ENCODE measurements at places on chromosomes 2 and 18. TPM values are rescaled to one million over a fixed set of nuclear protein-coding genes. Genes with fewer than 3 reads are reported as not detected.

LOXL3 gene
- 18.0 TPM for total RNA-seq

GRCh38 chr2:36582538-36582937 lies 15.4 kb downstream of the FEZ2 start:
- no peak overlapping the region for H3K27ac ChIP-seq
- no peaks in the 10 kb centered on the region for H3K4me1 ChIP-seq
- no peak for DNase-seq
- H3K36me3 ChIP-seq = peaks cover 100% of the 10 kb centered on the region
- H3K27me3 ChIP-seq = no peaks in the 10 kb centered on the region

DNA sequence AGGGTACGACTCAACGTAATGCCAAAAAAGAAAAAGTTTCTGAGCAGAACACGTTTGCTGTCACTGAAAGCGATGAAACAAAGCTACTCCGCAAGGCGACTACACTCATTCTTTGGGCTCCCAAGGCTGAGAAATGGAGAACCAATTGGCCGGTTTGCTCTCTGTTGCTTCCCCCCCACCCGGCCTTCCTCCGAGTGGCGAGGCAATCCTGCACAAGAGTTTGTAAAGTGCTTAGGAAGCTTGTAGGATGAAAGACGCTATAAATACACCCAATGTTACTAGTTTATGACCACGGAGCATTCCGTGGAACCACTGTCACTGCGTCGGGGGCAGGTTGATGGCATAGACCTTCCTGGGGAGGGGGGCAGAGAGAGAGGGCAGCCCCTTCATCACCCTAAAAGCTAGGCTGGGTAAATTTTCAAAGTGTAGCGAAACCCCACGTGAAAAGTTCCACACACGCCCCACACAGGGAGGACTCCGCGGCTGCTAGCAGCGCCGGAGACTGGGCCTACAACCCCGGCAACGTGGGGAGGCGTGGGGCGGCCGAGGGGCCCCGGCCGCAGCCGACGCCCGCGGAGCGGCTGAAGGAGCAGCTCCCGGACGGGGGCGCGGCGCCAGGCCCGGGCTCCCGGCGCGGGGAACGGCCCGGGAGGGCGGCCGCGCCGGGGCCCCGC lies 915 bp downstream of the CUL3 start:
- H3K27ac ChIP-seq = peak overlapping the region; percentile 96
- H3K4me3 ChIP-seq = peak overlapping the region; percentile 80
- no peaks in the 10 kb centered on the region for H3K27me3 ChIP-seq
- peak; percentile 88 for DNase-seq
- H3K36me3 ChIP-seq = no peaks in the 10 kb centered on the region

DNA sequence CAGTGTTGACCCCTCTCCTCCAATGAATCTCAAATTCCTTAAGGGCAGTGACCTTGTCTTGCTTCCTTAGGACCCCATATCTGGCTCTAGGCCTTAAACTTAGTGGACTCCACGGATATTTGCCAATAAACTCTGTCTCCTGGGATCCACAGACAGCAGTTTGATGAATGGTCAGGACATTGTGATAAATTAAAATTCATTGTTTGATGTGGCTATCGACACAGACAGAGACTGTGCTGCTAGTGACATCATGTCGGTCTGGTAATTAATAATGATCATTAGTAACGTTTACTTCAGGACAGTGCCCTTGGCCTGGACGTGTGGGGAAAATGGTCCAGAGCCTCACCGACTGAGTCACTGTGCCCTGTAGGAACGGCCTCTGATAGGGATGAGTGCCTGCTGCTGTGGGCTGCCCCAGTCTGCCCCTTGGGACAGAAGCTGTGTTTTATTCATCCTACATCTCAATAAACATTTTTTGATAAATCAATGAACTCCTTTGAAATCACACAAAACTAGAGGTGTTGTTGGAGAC lies 5.2 kb upstream of the SLC35F6 start:
- no peaks in the 10 kb centered on the region for H3K36me3 ChIP-seq
- no peak overlapping the region for H3K27ac ChIP-seq
- DNase-seq = no peak
- no peaks in the 10 kb centered on the region for H3K27me3 ChIP-seq

GRCh38 chr2:169302364-169302763 lies 60.0 kb downstream of the LRP2 start:
- no peak overlapping the region for H3K27ac ChIP-seq
- no peaks in the 10 kb centered on the region for H3K36me3 ChIP-seq
- H3K4me1 ChIP-seq = no peaks in the 10 kb centered on the region
- no peak for DNase-seq

DNA sequence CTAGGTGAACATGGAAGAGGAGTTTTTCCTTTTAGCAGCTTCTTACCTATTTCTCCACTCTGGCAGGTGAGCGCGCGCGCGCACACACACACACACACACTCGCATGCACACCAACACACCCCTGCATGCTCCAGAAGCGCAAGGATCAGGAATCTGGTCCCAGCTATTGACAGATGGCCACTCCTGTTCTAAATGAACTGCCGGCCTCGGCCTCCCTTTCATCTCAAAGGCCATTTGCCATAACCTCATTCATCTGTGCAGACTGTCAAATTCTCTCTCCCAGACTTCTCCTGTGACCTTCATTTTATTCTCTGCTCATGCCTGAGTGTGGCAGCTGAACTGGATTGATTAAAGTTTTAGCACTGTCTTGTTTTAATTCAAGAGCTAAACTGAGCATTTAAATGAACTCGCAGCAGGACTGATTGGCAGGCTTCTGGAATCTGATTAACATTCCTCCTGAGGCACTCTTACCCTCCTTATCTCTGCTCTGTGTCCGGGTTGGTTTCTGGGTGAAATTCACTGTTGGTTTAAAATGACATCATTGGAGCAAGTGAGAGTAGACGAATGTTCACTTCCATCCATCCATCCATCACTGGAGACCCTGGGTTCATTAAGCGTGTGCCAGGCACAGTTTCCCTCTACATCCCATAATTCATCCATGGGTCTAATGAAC lies 58.8 kb downstream of the FECH start:
- H3K4me1 ChIP-seq = peaks cover 7% of the 10 kb centered on the region
- H3K27ac ChIP-seq = no peak overlapping the region
- no peak overlapping the region for H3K4me3 ChIP-seq
- no peaks in the 10 kb centered on the region for H3K27me3 ChIP-seq

GRCh38 chr2:18398833-18399232 lies 161.6 kb downstream of the RDH14 start:
- no peak for DNase-seq
- no peak overlapping the region for H3K4me3 ChIP-seq
- H3K27ac ChIP-seq = no peak overlapping the region
- no peaks in the 10 kb centered on the region for H3K4me1 ChIP-seq
- H3K36me3 ChIP-seq = no peaks in the 10 kb centered on the region
- no peaks in the 10 kb centered on the region for H3K27me3 ChIP-seq

GRCh38 chr2:205957452-205958154 lies 128.4 kb downstream of the INO80D start:
- no peaks in the 10 kb centered on the region for H3K36me3 ChIP-seq
- no peak overlapping the region for H3K27ac ChIP-seq
- H3K27me3 ChIP-seq = no peaks in the 10 kb centered on the region

ZBTB14 gene
- total RNA-seq = 25.1 TPM

GRCh38 chr2:221972813-221973478 lies 325.9 kb downstream of the PAX3 start:
- no peaks in the 10 kb centered on the region for H3K4me1 ChIP-seq
- no peak for DNase-seq
- H3K27ac ChIP-seq = no peak overlapping the region
- H3K4me3 ChIP-seq = no peak overlapping the region

PAIP2B gene
- 3.4 TPM for total RNA-seq

DNA sequence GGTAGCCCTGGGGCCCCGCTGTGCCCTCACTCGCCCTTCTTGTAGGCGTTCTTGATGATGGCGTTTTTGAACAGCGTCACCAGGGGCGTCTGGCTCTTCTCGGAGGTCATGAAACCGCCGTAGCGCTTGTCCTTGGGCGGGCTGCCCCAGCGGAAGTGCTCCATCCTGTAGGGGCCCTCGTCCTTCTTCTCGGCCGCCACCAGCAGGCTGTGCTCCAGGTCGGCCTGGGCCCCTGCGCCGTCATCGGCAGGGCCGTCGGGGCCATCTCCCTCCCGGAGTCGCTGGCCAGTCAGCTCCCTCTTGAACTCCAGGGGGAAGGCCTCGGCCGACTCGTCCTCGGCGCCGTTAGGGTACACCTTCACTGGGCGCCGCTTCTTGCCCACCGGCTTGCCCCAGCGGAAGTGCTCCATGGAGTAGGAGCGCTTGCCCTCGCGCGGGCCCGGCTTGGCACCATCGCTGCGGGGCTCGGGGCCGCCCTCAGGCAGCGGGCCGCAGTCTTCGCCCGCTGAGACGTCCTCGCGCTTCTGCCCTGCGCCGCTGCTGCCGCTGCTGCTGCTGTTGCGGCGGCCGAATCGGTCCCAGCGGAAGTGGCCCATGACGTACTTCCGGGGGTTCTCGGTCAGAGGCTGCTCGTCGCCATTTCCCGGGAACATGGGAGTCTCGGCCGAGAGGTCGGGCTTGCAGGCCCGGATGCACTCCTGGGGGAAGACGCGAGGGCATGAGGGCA lies 7.2 kb downstream of the POMC start:
- no peaks in the 10 kb centered on the region for H3K36me3 ChIP-seq
- H3K27me3 ChIP-seq = no peaks in the 10 kb centered on the region
- peak overlapping the region; percentile 39 for H3K4me3 ChIP-seq
- peaks cover 6% of the 10 kb centered on the region for H3K4me1 ChIP-seq

DNA sequence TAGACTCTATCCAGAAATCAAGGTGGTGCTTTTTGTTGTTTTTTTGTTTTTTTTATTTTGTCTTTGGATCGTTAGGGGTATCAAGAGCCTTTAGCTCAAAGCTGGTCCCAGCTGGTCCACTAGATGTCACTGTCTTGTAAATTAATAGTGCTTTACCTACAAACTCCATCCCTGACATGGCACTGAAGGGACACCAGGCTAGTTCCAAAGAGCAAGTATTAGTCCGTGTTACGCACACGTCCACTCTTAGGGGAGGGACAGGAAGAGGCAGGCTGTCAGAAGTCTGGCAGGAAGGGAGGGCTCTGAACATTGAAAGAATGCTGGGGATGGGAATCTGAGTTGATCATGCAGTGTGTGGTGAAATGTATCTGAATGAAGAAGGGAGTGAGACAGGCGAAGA lies 85.9 kb upstream of the CCBE1 start:
- H3K4me3 ChIP-seq = no peak overlapping the region
- no peak overlapping the region for H3K27ac ChIP-seq
- H3K4me1 ChIP-seq = no peaks in the 10 kb centered on the region
- DNase-seq = no peak

GRCh38 chr2:19124135-19124534 lies 234.3 kb downstream of the OSR1 start:
- no peaks in the 10 kb centered on the region for H3K4me1 ChIP-seq
- H3K27ac ChIP-seq = no peak overlapping the region
- no peaks in the 10 kb centered on the region for H3K36me3 ChIP-seq
- no peak overlapping the region for H3K4me3 ChIP-seq
- H3K27me3 ChIP-seq = no peaks in the 10 kb centered on the region

GRCh38 chr2:226984750-226985582 lies 149.1 kb downstream of the RHBDD1 start:
- no peaks in the 10 kb centered on the region for H3K36me3 ChIP-seq
- no peak overlapping the region for H3K4me3 ChIP-seq
- H3K27me3 ChIP-seq = no peaks in the 10 kb centered on the region
- H3K27ac ChIP-seq = no peak overlapping the region
- no peak for DNase-seq

SIX2 gene
- 0.20 TPM for total RNA-seq

MPP4 gene
- 0.75 TPM for total RNA-seq

LMAN2L gene
- total RNA-seq = 11.7 TPM

DSG1 gene
- not detected for total RNA-seq

- no peaks in the 10 kb centered on the region for H3K27me3 ChIP-seq
- no peak overlapping the region for H3K4me3 ChIP-seq
- no peaks in the 10 kb centered on the region for H3K36me3 ChIP-seq
Measured at GRCh38 chr2:223122781-223123180, 70.8 kb downstream of the KCNE4 start.

GRCh38 chr2:36885605-36886004 lies 80.7 kb downstream of the STRN start:
- H3K27me3 ChIP-seq = no peaks in the 10 kb centered on the region
- no peaks in the 10 kb centered on the region for H3K4me1 ChIP-seq
- DNase-seq = no peak
- no peak overlapping the region for H3K4me3 ChIP-seq
- peaks cover 28% of the 10 kb centered on the region for H3K36me3 ChIP-seq
- no peak overlapping the region for H3K27ac ChIP-seq

LYPD6B gene
- 1.5 TPM for total RNA-seq

GRCh38 chr2:102184568-102184967 lies 2.3 kb upstream of the IL1RL2 start:
- no peaks in the 10 kb centered on the region for H3K36me3 ChIP-seq
- no peak overlapping the region for H3K4me3 ChIP-seq
- H3K27ac ChIP-seq = no peak overlapping the region
- peaks cover 4% of the 10 kb centered on the region for H3K27me3 ChIP-seq
- DNase-seq = no peak

DNA sequence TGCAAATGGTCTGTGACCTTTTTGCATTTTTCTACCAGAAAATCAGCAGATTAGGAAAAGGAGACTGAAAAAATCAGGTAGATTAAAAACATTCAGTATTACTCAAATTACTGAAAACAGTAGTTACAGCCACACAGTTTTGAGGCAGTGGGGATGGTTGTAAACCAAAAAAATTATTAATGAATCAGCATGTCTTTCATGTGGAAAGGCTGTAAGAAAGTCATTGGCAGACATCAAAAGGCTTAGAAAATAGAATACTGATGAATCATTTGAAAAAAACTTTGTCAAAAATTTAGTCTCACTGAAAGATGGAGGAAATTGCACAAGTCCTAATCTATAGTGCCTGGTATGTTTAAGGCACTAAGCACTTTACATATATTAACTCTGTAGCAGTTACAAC lies 133.9 kb upstream of the GCFC2 start:
- H3K4me1 ChIP-seq = no peaks in the 10 kb centered on the region
- H3K4me3 ChIP-seq = no peak overlapping the region
- no peaks in the 10 kb centered on the region for H3K27me3 ChIP-seq
- no peak for DNase-seq
- no peak overlapping the region for H3K27ac ChIP-seq

LIMS1 gene
- 61.9 TPM for total RNA-seq

DNA sequence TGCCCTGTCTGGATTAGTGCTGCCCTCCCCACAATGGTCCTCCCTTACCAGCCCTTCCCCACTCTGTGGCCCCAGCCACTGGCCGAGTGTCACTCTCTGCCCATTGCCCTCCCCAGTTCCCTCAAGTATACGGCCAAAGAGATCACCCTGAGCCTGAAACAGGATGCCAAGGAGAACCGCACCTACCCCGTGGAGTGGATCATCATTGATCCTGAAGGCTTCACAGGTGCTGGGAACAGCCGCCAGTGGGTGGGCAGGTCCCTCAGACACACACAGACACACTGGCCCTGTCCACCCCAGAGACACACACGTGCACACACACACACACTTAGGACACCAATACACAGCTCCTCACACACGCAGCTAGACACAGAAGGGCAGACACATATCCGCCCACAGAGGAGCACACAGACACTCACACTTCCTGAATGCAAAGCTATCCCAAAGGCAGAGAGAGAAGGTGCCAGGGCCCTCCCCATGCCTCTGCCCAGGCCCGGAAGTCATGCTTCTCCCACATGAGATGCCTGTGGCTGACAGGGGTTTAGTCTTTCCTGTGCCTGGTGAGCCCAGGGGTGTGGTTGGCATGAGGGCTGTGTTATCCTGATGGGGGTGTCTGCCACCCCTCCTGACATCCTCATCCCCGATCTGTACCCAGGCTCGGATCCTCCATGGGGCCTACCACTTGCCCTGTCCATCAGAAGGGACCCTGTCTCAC lies 2.9 kb downstream of the CHRND start:
- H3K27me3 ChIP-seq = peaks cover 16% of the 10 kb centered on the region
- peaks cover 6% of the 10 kb centered on the region for H3K4me1 ChIP-seq
- no peak overlapping the region for H3K27ac ChIP-seq
- no peak overlapping the region for H3K4me3 ChIP-seq
- no peaks in the 10 kb centered on the region for H3K36me3 ChIP-seq
- peak; percentile 59 for DNase-seq

All from spleen (tissue), 13 donors.